Central memory CD4-positive, alpha-beta T cell (primary cell): ENCODE measurements at places on chromosomes 6 and 20.

DNA sequence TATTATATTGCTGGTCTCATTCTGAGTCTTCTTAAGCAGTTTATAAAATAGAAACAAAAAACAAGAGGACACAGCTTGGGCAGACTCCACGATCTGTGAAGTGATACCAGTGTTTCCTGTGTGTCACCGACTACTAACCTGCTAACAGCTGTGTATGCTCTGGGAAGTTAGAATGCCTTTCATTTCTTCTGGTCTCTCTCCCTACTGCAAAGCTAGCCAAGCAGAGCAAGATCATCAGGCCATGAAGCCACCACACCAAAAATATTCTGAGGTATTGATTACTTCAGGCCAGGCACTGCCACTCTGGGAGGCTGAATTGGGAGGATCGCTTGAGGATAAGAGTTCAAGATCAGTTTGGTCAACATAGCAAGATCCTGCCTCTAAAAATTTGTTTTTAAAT, 46.9 kb upstream of the SMIM29 start:
- DNase-seq = no peak

GRCh38 chr20:20752712-20753111, 40.3 kb upstream of the RALGAPA2 start:
- DNase-seq = no peak

DNA sequence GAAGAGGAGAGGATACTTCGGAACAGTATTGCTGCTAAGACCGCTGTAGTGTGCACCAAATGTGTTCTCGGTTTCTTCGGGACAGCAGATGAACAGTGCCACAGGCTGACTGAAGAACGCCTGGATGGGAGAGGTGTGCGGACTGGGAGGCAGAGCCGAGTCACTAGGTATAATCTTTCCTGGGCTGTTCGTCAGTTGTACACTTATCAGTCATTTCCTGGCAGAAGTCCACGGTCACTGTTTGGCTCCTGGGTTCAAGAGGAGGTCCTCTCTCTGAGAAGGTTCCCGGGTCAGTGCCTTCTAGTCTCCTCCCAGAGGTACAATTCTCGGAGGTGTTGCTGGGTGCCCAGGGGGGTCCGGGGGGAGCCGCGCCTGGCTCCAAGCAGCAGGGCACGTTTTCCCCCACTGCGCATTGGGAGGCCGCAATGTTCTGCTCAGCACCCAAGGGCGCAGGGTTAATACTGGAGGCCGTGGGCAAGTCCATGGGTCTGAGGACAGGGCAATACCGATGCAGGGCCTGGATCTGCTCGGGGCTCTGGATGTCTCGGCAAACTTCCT, 38.1 kb downstream of the GJA10 start:
- no peak for DNase-seq

GRCh38 chr6:132235596-132236280, 165.5 kb downstream of the MOXD1 start:
- no peak for DNase-seq

GRCh38 chr6:111388681-111389080, 94.3 kb downstream of the REV3L start:
- DNase-seq = no peak

DNA sequence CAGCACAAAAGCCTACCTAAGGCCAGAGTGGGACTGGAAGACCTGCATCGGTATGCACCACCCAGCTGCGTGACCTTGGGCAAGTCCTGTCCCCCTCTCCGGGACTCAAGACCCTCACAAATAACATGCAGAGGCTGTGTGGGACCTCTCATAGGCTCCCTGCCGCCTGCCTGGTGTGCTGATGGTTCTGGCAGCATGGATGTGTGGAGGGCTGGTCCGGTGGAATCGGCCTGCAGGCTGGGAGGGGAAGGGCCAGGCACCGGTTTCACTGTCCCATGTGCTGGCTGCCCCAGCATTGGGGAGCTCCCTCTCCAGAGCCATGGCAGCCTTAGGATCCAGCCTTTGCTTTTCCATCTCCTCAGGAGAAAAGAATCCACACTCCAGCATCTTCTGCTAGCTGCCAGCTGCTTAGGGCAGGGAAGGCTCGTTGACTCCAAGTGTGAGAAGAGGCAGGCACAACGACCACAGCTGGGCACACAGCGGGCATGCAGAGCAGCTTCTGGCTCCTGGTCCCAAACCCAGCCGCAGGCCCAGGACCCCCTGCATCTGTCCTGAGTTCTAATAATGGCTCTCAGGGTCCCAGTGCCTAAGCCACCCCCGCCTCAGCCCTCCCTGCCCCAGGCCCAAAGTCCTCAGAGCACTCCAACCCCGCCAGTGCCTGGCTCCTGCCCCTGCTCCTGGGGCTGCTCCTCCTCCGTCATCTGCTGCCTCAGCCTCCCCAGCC, 32.5 kb downstream of the TFEB start:
- DNase-seq = no peak

DNA sequence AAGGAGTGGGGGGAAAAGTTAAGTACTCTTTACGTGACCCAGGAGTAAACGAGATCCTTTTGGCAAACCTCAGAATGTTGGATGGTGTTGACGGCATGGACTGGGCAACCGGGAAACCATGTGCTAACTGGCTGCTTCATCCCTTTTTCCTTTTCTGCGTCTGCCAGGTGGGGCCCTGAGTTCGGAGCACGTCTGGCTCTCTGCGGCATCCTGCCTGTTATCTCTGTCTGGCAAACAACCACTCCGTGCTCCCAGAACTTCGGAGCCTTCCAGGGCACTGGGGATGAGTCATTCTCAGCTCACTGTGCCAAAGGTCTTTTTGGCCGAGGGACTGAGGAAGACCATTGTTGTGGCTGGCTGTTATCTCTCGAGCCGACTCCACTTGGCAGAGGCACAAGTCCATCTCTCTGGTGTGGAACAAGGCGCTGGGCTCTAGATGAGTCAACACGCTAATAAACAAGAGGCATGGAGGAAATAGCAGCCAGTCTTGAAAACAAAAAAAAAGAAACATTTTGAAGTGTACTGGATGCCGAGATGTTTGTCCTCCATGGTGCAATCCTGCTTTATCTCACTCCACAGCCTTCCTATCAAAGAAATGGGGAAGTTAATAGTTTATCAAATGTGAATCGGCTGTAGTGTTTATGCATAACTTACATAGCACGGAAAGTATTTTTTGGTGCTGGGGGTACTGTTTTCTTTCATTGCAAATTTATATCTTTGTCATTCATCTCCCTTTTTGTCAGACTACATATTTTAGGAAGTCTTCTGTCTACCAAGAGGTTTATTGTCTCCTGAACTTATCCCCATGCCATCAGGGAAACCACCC, 64.6 kb upstream of the TXNDC5 start:
- DNase-seq = no peak

DNA sequence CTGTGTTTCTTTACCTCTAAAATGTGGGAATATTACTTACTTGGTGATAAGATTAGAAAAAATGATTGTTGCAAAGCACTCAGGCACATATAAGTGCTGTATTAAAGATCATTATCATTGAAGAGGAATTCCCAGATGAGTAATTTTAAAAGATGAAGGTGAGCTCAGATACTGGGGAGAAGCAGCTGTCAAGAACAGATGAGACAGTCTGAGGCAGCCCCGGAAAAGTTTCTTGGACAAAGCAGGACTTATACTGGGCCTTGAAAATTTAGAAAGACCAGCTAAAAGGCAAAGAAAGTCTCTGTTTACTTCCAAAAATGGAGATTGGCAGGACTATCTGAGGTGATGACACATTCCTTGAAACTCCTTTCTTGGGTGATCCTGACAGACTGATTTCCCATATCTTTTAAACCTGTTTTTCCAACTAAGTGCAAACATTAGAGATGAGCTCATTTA, 93.8 kb upstream of the MARCKS start:
- no peak for DNase-seq

- DNase-seq = no peak
These were observed 40.1 kb downstream of the DEFB114 start for GRCh38 chr6:49923826-49924225.

- DNase-seq = no peak
These were observed 296 bp downstream of the ADNP start for GRCh38 chr20:50930976-50931305.

DNA sequence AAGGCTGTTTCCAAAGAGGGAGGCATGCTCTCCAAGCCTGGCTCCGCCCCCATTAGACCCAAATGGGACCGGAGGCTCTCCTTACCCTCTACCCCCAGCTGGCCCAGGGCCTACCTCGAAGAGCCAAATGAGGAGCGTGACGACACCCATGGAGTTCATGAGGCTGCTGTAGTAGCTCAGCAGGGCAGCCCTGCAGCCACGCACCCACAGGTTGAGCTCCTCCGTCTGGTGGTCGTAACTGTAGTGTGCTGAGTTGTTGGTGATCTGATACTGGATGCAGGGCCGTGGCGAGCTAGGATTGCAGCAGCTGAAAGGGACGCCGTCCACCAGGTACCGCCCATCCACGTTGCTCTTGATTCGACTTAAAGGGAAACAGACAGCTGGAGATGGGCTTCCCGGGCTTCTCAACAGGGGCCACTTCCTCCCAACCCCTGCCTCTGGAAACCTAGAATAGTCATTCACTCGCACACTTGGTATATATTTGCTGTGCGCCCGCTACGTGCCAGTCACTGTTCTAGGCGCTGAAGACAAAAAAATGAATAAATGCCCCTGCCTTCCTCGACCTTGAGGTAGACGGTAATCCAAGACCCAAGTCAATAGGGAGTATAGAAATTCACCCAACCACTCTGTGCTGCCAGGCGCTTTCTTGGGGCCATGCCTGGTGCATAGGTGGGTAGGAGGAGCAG, 18.0 kb downstream of the PRPH2 start:
- no peak for DNase-seq

DNA sequence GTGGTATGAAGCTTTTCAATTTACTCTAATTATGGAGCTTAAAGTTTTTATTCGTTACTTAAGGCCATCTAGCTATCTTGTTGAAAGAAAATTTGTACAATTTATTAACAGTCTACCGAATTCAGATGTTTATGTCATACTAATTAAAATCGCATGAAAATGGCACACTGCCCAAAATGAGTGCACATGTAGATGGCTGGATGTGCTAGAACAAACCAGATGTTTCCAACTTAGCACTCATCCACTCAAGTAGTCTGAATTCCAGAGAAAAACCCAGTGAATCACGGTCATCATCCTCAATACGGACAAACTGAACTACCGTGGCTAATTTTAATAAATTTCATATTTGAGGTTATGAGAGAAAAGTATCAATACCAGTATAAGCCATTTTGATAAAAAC, 70.4 kb downstream of the COL12A1 start:
- DNase-seq = no peak

DNA sequence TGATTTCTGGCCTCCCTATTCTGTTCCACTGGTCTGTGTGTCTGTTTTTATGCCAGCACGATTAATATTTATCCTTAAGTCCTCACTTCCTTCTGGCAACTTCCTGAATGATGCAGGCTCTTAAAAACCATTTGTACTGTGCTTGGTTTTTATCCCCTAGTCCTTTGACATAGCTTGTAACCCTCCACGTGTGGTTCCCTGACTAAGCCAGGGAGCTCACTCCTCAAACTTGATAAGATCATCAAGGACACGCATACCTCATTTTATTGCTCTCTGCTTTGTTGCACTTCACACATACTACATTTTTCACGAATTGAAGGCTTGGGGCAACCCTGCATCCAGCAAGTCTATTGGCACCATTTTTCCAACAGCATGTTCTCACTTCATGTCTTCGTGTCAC, 166.4 kb upstream of the UST start:
- DNase-seq = no peak

- no peak for DNase-seq
These were observed 30.4 kb downstream of the SERPINB9 start for GRCh38 chr6:2872423-2873358.

- no peak for DNase-seq
These were observed 474.1 kb downstream of the CD109 start for GRCh38 chr6:74170118-74170517.

- DNase-seq = no peak
These were observed 95.3 kb upstream of the ARMC2 start for GRCh38 chr6:108752733-108753590.

GRCh38 chr6:43090559-43090956, 14.4 kb downstream of the PTK7 start:
- no peak for DNase-seq

GRCh38 chr20:444862-445426, 17.4 kb downstream of the TBC1D20 start:
- DNase-seq = no peak

DNA sequence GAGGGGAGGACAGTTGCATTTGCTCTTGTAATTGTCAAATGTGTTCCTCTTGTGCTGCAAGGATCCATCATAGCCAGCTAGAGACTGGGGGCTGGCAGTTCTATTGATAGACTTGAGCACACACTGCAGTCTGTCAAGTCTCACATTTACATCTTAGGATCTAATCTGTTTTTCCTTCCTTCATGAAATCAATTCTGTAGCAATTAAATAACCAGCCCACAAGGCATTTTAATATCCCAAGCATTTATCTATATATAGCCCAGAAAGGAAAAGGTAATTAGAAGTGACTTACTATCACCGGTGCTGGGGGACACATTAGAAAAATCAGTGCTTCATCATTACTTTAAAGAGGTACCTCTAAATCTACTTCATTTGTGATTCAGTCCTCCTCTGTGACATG, 143.0 kb upstream of the STXBP5 start:
- no peak for DNase-seq
